ENCODE measurements at places on chromosomes 7 and 10.

GRCh38 chr7:74084722-74085578, 1.3 kb downstream of the LIMK1 start:
- no peak for DNase-seq

GRCh38 chr10:59857049-59857448, 49.3 kb downstream of the CCDC6 start:
- no peak for DNase-seq

- no peak for DNase-seq
Measured at GRCh38 chr10:112816033-112816430, 134.0 kb upstream of the TCF7L2 start.

DNA sequence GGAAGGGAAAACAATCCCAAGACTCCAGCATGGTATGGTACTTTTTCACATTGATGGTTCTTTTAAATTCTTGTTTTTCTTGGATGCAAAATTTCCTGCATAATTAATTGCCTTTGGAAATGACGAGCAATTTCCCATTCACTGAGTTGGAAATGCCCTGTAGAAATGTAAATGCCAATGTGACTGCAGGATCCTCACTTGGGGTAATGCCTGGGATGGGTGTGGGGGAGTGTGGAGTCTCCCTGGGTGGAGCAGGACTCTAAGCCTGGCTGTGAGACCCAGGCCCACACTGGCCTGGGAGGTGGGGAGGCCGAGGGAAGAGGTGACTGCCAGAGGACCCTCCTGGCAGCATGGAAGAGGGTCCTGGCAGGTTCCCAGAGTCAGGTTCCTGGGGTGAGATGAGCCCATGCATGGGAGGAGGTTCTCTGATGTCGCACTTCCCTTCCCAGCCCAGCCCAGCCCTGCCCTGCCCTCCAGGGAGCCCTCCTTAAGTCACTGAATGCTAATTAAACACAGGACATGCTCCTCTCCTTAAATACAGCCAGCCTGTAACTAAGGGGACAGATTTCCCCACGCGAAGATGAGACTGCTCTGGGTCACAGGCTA, 157.9 kb downstream of the GFRA1 start:
- no peak for DNase-seq

GRCh38 chr10:4850397-4850796, 24.4 kb downstream of the AKR1E2 start:
- no peak for DNase-seq

DNA sequence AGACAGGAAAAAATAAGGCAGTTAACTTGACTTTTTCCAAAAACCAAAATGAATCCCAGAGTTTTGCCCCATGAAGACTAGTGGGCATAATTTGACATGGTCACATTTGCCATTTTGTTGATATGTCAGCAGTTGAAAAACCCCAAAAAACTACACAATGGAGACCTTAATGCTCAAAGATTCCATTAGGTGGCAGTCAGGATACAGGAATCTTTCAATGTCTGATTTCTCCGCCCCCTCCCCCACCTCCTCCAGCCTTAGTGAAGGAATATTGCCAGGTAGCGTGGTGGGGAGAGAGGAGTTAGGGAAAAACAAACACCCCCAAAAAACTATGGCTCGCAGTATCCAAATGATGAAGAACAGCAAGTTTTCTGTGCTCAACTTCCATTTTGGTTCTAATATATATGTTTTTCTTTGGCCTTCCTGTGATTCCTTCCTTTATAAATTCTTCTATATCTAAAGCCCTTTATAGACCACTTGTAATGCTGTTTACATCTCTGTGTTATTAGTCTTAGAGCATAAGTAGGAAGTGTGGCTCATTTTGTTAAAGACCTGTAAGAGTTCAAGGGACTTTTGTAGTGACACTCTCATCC, 6.7 kb upstream of the SMNDC1 start:
- peak; percentile 72 for DNase-seq

- no peak for DNase-seq
Measured at GRCh38 chr7:128874140-128875031, 11.7 kb downstream of the ATP6V1F start.

- no peak for DNase-seq
Measured at GRCh38 chr10:33155720-33156638, 178.5 kb downstream of the NRP1 start.

DNA sequence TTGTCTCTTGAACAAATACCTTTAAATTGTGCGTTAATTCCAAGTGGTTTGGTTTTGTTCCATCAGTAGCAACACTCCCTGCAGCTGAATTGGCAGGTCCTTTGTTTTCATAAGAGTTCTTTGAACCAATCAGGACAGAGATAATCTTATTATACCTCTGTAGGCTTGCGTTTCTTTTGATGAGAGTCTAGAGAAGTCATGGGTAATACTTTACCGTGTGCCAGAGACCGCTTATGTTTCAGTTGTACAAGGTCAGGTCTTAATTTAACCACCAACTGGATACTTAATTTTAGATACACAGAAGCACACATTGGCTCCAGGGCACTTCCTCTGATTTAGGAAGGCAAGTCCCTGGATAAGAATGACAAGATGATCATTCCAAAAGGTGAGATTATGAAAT, at the start of gene ASB15:
Gene ASB15 (plus strand): TSS at position 292 of the 400 bp plus-strand sequence. CDS start 12,682 bp downstream, outside the sequence.
- DNase-seq = no peak

- DNase-seq = no peak
Measured at GRCh38 chr7:20220921-20221547, 3.9 kb upstream of the MACC1 start.

- DNase-seq = no peak
Measured at GRCh38 chr7:57342954-57343353, 107.0 kb upstream of the ZNF716 start.

- no peak for DNase-seq
Measured at GRCh38 chr10:11434324-11434723, 177.1 kb downstream of the USP6NL start.

DNA sequence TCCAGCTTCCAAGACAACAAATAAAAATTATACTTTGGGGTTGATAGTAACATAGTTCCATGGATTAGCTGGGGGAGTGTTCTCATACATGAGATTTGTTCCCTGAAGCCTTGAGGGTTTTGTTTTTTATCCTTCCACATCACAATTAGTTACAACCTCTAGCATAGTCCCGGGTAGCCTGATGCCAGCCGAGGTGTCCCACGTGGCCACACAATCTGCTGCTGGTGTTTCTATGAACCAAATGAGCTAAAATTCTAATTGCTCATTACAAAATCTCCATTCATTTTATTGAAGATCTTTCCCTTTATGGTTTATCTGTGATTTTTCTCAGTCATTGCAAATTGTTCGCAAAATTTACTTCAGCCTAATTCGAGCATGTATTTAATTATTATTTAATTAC, 84.7 kb downstream of the CACNA2D1 start:
- no peak for DNase-seq

GRCh38 chr10:47420305-47421056, 36.4 kb upstream of the ZNF488 start:
- no peak for DNase-seq

GRCh38 chr7:46682836-46683624, 762.0 kb upstream of the IGFBP3 start:
- DNase-seq = no peak

DNA sequence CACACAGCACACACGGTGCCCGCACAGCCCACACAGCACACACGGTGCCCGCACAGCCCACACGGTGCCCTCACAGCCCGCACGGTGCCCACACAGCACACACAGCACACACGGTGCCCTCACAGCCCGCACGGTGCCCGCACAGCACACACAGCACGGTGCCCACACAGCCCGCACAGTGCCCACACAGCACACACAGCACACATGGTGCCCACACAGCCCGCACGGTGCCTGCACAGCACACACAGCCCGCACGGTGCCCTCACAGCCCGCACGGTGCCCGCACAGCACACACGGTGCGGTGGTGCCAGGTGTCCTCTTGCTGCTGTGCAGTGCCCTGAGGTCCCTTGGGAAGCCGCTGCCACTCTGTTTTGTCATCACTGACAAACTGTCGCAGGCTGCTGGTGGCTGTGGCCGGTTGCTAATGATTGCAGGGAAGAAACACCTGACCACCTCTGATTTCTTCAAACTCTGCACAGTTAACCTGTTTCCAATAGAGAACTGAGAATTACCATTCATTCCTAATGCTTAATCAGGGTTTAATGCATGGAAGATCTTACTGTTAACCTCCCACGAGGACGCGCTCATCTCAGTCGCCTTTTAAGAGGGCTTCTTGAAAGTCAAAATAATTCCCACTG, 66.9 kb downstream of the GLRX3 start:
- no peak for DNase-seq

- no peak for DNase-seq
Measured at GRCh38 chr7:20737840-20738448, 48.7 kb downstream of the SP8 start.

DNA sequence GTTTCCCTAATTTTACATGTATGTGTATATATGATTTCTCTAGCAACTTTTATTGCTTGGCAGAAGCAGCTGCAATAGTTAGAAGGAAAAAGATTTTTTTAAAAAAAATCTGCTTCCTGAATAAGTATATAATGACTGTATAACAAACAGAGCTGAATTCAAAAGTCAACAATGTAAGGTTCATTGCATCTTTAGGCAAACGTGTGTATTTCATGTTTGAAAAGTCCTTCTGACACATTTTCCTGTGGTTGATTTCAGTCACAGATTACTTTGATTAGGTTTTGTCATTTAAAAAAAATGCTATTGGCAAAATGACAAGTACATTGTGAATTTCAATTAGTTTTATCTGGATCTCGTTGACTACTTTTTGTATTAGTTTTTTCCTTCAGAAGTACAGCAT, 231.0 kb downstream of the CSTF2T start:
- no peak for DNase-seq

- DNase-seq = no peak
Measured at GRCh38 chr10:132691711-132692153, 94.2 kb downstream of the NKX6-2 start.

GRCh38 chr7:70037171-70037933, 439.1 kb downstream of the AUTS2 start:
- DNase-seq = no peak

DNA sequence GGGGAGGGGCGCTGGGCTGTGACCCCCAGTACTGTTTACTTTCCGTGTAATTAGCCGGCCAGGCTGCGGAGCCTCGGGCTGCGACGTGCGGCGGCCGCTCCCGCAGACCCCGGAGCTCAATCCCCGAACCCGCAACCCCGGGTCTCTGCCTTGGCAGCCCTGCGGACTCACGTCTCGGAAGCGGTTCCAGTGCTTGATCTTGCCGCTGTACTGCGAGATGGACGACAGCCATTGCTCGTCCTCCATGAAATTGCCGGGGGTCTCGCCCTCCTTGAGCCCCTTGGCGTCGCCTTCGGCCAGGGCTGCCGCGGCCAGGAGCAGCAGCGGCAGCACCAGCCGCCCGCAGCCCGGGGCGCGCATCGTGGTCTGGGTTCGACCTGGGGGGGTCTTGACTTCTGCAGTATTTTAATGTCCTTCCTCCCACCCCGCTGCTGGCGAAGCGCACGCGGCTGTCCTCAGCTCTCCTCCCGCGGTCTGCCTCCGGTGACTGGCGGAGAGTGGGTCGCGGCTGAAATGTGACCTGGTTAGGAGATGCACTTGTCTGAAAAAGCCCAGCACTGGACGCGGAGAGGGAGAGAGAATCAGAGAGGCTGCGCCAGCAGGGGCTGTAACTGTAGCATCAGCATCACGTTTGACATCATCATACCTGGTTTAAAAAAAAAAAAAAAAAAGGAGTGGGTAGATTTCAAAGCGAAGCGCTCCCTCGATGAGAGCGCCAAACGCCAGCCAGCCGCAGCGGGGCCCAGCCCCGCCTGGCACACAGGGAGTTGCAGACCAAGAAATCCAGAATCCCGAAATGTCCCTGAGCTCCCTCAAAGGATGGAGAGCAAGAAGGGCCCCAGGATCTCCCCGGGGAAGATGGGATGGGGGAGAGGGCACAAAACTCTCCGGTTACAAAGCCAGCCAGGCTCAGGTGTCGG, at the start of gene SPOCK2:
Gene SPOCK2 (minus strand): TSS at position 583 of the 920 bp plus-strand sequence. CDS start 223 bp downstream, at position 360.
- no peak for DNase-seq

DNA sequence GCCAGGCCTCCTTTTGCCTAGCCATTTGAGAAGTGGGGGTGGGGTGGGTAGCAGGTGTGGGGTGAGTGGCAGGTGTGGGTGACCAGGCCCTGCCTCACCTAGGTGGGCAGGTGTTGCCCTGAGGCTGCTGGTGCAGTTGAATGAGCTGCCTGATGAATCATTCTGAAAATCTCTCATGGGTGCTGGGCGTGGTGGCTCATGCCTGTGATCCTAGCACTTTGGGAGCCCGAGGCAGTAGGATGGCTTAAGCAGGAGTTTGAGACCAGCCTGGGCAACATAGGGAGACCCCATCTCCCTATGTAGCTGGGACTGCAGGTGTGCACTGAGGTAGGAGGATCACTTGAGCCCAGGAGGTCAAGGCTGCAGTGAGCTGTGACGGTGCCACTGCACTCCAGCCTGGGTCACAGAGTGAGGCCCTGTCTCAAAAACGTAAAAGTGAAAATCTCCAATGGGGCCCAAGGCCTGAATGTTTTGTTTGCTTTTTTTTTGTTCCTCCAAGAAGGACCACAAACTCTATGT, 17.7 kb downstream of the TSPAN14 start:
- DNase-seq = no peak

GRCh38 chr10:78038105-78038504, 4.4 kb downstream of the RPS24 start:
- DNase-seq = no peak
